NT2/D1 (cell line): ENCODE measurements at places on chromosomes 16 and 17.

DNA sequence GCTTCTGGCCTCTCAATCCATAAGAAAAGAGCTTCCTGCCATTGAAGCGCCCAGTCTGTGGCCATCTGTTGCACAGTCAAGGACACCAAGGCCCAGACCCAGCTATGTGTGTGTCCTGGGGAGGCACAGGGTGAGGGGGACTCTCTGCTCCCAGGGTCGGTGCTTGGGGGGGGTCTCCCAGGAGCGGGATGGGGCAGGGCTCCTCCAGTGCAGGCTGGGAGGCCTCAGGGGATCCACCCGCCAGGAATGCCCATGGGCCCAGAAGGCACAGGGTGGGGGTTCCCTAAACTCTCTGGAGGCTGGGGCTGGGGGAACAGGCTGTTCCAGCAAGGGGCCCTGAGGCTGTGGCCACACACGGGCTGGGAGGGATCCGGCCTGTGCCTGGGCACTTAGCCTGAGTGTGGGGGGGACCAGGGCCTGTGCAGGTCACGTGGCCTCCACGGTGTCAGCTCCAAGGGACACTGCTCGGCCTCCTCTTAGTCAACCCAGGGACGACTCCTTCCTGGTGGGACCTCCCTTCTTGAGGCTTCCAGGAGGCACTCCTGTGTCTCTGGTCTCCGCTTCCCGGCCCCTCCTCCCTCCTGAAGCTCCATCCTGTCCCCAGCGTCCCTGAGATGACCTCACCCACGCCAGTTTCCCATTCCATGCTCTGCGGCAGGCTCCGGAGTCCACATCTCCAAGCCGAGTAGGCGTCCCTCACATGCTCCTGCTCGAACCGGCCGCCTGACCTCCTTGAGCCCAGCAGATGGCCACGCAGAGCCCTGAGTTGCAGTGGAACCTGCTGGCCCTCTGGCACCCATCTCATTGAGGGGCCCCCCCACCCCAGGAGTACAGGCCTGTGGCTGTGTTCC is 23.1 kb upstream of the BAHCC1 start:
- DNase-seq, result no peak

DNA sequence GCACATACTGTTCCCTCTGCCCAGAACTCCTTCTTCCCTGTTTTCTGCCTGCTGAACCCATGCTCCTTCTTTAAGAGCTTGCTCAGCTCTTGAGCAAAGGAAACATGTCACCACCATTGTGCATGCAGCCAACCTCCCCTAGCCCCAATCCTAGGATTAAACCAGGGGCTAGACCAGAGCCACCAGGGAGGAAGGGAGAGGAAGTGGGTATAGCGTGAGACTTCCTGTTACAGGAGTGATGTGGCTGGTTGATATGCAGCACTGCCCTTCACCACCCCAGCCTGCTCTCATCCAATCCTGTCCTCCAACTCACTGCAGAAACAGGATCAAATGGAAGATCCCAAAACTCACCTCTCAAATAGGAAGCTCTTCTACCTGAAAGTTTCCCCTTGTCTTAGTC is 67.1 kb upstream of the CDH5 start:
- DNase-seq, result no peak

- no peak for DNase-seq
These were observed 10.9 kb downstream of the HAPSTR1 start for GRCh38 chr16:9102379-9102778.

GRCh38 chr17:64060331-64060730 is 39.9 kb upstream of the ICAM2 start:
- DNase-seq, result no peak

DNA sequence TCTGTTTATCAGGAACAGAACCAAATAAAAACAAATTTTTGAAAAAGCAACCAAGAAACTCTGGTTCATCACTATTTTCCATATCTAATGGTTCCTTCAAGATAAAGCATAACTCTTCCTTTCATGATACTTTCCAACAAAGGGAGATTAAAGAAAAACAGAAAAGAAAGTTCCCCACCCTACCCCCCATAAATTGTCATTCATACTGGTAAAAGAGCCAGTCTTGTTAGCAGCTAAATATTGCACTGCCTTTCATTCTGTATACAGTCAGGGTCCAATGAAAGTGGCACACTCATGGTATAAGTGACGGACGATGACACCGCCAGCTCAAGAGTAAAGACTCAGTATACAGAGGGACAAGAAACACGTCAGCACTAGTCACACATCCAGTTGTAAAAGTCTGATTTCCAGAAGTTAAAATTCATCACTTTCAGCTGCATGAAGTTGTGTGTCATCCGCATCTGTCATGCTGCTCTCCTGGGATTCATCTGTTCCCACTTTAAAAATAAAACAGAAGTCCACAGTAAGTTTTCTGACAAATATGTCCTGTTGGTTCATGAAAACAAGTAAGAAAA is 68.5 kb downstream of the CDC27 start:
- DNase-seq, result no peak
